IPS DF 6.9 (cell line): ENCODE measurements at places on chromosomes 4 and X.

GRCh38 chrX:3962511-3963311, 249.3 kb upstream of the PRKX start:
- DNase-seq: no peak

- no peak for DNase-seq
Measured at GRCh38 chr4:118910221-118910620, 21.6 kb downstream of the SYNPO2 start.

GRCh38 chrX:49071877-49072711, 1.7 kb downstream of the PRAF2 start:
- DNase-seq: no peak

DNA sequence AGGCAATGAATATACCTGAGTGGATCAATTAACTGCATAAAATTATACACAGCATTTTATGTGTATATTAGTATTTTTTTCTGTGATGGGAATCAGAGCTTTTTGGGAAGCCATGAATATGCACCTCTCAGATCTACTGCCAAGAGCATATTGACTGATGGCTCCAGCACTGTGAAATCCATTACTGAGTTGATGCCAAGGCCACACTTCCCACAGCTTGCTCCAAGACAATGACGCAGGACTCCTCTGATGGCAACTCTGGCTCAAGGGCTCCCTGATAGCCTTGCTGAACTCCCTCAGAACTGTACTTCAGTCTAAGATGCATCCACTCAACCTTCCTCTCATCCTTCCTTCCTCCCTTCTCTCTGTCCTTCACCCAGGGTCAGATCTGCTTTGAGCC, 82.7 kb downstream of the OTC start:
- no peak for DNase-seq

GRCh38 chrX:49840679-49841078, 11.6 kb downstream of the PAGE4 start:
- DNase-seq: no peak
